ENCODE measurements at places on chromosomes 4 and X.

- no peak for DNase-seq
Observed at GRCh38 chrX:18173494-18174180, 47.0 kb downstream of the BEND2 start.

- DNase-seq, result no peak
Observed at GRCh38 chr4:20984576-20984836, 284.2 kb downstream of the PACRGL start.

GRCh38 chrX:136438192-136438591 is 49.6 kb upstream of the BRS3 start:
- DNase-seq, result no peak

- no peak for DNase-seq
Observed at GRCh38 chrX:139920316-139920715, 12.5 kb downstream of the ATP11C start.

DNA sequence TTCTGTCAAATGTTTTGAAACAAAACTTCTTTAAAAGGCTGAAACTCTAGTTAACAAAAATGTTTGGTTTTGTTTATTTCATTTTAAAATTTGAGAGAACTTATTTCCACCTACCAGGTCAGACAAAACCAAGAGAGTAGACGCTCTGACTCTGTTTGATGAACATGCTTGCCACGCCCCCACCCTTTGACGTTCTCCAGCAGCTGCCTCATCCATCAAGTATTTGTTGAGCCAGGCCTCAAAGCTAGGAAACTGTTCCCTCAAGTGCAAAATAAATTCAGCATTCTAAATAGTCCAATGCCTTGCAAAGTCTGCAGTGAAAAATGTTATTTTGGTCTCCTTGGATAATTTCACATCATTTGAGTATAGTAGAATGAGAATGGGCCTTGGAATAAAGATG is 121.6 kb downstream of the GUCY2F start:
- no peak for DNase-seq
